Kasumi-1 (cell line): ENCODE measurements at places on chromosomes 13 and 19.

DNA sequence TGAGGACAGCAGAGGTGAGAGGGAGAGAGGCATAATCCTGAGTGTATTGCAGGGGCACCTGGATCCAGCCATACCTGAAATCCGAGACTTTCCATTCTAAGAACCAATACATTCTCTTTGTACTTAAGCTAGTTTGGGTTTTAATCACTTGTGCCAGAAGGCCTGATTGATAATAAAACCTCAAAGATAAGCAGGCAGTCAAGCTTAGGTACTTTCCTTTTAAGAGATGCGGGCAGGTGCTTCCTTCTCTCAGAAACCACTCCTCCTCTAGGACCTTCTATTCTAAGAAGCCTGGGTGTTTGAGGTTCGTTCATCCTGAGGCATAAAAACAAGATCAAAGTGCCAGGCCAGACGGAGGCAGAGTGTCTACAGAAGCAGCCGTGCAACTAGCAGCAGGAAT lies 22.2 kb downstream of the FAM187B start:
- DNase-seq: no peak

DNA sequence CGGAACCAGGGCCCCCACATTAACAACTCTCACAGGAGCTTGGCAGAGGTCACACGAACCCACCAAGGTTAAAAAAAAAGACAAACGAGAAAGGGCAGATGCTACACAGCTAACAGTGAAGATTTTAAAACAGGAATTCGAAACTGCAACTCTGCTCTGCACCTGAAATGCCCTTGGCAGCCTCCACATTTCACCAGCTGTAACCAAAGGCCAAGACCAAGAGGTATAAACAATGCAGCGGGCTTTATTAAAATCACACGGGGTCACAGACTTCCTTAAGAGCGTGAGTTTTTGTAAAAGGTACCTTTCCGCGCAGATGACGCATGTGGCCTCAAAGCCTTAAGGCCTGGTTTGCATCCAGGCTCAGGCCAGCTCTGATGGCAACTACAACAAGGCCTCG lies 88.2 kb downstream of the STK24 start:
- DNase-seq: no peak

GRCh38 chr19:20252613-20253012 lies 85.6 kb downstream of the ZNF486 start:
- no peak for DNase-seq

DNA sequence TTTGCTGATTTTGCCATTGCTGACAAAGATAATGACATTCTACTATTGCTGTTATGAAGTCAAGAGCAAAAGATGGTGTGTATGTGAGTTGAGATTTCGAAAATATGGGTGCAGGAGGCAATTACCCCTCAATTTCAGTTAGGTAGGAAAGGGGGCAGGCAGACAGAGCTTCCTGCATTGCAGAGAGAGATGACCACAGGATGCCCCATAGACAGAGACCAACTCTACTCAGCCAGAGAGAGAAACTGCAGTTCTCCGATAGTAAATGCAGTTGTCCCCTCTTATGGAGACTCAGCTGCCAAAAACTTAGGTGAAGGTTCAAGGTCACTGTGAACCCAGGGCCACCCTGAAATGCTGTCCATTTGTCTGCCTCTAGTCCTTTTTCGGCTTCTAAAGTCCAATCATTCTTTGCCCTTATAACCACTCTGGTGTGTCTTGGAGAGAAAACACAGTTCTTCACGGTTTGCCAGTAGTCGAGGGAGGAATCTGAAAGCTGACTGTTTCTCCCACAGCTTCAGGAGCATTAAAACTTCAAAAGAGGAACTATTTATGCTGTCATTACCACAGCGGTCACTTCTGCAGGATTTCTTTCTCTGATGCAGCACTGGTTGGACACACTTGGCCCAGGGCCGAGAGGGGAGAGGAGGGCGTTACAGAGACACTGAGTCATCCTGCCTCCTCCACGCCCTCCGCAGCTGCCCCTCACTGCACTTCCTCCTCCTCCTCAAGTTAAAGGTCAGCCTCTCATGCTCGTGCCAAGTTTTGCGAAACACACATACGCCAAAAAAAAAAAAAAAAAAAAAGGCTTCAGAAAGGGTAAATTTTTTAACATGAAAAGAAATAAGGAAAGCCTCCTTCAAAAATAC lies 264.3 kb downstream of the FOXO1 start:
- DNase-seq: peak; percentile 89

GRCh38 chr13:97335488-97336134 lies 98.4 kb upstream of the RAP2A start:
- DNase-seq: no peak

- DNase-seq: no peak
Measured at GRCh38 chr13:107743983-107744382, 471.4 kb downstream of the LIG4 start.

GRCh38 chr19:19628501-19629134 lies 598 bp upstream of the LPAR2 start:
- DNase-seq: no peak

- DNase-seq: peak; percentile 58
Measured at GRCh38 chr19:47351548-47351947, 2.4 kb downstream of the DHX34 start.

DNA sequence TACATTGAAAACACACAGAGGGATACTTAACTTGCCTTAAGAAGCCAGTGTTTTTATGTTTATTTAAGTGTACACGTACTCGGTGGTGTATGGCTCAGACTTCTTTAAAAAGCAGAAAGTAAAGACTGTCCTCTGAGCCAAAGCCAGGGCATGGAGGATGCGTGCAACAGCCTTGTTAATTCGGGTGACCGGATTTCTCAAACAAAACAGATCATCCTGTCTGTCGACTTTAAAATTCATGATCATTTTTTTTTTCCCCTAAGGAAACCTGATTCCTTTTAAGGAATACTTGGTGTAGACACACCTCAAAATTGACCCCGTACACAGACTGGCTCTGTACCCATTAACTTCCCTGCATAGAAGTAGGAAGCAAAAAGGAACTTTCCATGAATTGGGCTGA lies 124.7 kb upstream of the RNF113B start:
- DNase-seq: no peak

DNA sequence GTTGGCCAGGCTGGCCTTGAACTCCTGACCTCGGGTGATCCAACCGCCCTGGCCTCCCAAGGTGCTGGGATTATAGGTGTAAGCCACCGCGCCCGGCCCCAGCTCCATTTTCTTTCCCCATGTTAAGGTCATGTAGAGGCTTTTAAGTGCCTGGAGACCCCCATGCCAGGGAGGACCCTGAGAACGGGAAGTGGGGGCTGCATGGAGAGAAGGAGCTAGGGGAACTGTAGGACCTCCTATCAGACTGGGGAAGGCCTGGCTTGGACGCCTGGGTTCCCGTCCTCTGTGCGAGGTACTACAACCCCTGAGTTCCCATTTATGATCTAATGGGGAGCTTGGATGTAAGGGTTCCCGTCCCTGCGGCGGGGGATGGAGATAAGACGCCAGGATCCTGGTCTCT lies 714 bp upstream of the NPAS1 start:
- DNase-seq: no peak

DNA sequence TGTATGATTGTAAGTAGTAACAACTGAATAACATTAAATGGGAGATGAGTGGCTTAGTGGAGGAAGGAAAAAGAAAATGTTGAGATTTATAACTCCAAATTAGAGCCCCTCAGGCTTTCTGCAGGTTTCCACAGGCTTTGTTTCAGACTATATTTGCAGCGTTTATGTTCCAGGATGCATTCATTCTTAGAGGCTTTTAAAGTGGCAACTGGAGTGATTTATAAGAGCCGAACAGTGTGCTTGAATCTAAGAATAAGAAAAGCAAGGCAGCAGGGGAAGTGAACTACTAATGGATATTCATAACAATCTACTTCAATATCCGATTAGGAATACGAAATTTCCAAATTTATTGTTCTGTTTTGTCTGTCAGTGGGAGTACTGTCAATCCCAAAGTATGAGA lies 91.0 kb downstream of the UFM1 start:
- no peak for DNase-seq

- DNase-seq: peak; percentile 11
Measured at GRCh38 chr13:78247362-78247761, 328.7 kb upstream of the EDNRB start.

DNA sequence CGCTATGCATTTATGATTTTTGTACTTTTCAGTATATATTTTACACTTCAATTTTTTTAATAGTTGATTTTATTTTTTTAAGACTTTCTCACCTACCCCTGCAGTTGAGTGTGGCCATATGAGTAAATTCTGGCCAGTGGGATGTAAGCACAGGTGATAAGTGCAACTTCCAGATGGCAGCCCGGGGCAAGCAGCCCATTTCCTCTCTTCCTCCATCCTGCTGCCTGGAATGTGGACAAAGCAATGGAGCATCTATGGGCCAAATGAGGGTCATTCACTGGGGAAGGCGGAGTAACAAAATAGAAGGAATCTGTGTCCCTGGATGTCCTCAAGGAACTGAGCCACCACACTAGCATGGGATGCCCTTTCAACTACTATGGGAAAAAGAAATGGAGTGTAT lies 12.3 kb downstream of the RFXAP start:
- no peak for DNase-seq
